T-helper 1 cell (primary cell): ENCODE measurements at places on chromosomes 7 and 10.

GRCh38 chr7:151013733-151014497 is 10.4 kb downstream of the ATG9B start:
- DNase-seq, result peak; percentile 97

GRCh38 chr7:68699090-68699711 is 899.1 kb upstream of the AUTS2 start:
- DNase-seq, result no peak

DNA sequence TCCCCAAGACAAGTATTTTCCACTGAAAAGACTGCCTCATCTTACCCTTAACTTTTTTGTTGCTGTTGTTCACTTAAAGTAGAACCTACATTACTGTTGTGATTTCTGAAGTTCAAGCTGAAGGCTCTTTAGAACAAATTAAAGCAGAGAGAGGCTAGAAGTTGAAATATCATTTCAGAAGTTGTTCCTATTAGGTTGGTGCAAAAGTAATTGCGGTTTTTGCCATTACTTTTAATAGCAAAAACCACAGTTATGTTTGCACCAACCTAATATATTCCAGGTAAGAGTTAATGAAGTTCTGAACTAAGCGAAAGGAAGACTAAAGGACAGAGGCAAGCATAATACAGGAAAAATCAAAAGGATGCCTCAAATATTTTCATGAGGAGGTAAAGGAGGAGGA is 153.7 kb downstream of the CACNA2D1 start:
- DNase-seq, result no peak

GRCh38 chr7:68679459-68680234 is 918.6 kb upstream of the AUTS2 start:
- DNase-seq, result no peak

- DNase-seq, result no peak
These were observed 91.4 kb upstream of the CYP26C1 start for GRCh38 chr10:92969151-92969550.

DNA sequence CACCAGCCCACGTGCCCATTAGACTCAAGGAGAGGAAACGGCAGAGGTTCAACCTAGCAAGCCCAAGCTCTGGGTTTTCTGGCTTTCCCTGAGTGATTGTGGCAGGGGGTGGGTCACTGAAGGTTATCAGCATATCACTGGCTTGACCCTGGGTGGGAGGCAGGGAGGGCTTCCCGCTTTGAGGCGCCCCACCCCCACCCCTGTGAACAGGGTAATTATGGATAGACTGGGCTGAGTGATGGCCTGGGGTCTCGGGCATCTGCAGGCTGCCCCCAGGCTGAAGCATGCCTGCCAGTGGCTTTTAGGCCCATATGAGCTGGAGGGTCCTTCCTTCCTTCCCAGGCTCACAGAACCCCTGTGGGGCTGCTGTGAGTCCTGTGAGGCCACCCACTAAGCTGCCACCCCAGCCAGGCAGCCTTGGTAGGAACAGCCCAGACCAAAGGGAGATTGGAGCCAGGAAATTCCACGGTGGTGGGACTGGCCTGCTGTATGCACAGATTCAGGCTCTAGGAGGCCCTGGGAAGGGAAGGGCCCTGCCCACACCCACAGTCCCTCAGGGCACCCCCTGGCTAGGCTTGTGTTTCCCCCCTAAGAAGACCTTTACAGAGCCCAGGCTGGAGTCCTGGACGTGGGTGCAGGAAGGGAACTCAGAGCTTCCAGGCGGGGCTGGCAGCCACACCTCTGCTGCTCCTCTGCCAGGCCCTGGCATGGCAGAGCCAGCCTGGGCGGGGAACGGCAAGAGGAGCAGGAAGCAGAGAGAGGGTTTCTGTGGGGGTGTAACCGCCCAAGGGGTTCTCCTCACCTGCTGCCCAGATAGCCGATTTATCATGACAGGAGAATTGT is 33.1 kb downstream of the GPRIN2 start:
- DNase-seq, result no peak

- no peak for DNase-seq
These were observed 3.5 kb downstream of the AQP1 start for GRCh38 chr7:30915005-30915601.

DNA sequence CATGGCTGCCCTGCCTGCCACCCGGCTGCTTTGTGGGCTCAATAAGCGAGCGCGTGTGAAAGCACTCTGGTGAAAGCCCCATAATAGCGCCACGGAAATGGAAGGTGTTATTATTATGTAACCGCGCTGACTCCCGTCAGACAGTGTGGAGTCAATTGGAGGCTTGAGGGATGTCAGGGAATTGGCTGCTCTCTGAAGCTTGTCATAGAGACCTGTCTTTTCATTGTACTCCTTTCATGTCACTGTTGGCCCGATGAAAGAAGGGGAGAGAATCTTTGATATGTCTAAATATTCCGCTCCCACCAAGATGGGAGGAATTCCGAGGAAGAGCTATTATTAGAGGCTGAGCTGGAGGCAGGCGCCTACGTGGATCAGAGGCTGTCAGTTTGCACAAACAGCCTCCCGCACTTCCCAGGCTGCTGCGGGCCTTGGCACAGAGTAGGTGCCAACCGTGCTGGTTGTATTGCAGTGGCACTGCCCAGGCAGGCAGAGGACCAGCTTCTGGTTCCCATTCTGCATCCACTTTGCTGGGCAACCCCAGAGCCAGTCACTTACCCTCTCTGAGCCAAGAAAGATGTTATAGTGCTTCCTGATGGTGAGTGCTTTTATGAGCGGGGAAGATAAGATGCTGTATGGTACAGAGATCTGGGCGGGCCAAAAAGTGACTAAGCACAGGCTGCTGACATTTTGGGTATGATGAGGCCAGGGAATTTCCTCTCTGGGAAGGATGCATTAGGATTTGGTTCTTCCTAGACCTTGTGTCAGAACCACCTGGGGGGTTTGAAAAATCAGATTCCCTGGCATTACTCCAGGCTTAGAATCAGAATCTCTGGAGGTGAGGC is 151.4 kb downstream of the RPS24 start:
- DNase-seq, result no peak

DNA sequence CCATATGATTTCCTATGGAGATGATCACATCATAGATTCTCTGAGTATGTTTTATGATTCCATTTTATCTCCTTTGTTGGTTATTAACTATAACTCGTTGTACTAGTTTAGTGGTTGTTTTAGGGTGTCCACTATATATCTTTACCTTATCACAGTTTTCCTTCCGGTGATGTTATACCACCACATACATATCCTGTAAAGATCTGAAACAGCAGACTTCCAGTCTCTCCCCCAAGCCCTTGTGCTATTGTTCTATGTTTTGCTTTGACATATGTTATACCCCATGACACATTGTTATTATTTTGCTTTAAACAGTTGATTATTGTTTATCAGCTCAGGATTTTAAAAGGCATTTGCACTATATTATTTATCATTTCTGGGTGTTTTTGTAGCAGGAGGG is 7.3 kb downstream of the IL15RA start:
- no peak for DNase-seq

GRCh38 chr10:123470336-123470921 is 195.7 kb upstream of the GPR26 start:
- DNase-seq, result no peak

DNA sequence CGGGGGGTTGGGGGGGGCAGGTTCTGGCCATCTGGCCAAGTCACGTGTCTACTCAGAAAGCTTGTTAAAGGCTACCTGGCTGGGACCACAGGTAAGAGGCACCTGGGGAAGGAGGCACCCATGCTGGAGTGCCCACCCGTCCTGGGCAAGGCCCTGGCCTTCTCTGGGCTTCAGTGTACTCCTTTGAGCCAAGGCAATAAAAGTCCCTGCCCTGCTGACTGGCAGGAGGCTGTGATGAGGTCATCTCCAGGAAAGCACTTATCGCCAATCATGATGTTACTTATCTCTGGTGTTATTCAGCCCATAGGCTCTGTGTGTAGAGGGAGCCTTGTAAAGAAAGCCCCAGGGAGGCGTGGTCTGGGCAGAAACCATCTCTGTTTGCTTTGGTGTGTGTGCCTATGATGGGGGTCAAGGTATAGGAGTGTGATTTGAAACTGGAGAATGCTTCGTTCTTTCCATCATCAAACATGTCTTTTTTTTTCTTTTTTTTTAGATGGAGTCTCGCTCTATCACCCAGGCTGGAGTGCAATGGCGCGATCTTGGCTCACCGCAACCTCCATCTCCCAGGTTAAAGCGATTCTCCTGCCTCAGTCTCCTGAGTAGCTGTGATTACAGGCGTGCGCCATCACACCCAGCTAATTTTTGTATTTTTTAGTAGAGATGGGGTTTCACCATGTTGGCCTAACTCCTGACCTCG is 2.5 kb upstream of the CLDN4 start:
- no peak for DNase-seq

- DNase-seq, result peak; percentile 17
These were observed 11.8 kb downstream of the NT5C3A start for GRCh38 chr7:33050535-33051318.

DNA sequence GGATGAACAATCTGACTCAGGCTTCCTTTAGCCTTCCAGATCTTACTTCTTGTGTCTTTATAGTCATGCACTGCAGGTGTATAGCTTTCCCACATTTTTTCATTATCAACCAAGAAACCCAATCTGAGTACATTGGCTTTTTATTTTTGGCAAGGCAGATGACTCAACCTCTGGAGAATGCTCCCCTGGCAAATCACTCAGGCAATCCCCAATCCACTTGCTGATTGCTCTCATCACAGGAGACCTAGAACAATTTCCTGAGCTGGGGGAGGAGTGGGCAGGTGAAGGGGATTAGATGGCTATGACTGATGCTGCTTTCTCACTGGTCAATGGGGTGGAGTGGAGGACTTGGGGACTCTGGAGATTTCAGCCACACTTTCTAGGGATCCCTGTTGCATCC is 134.4 kb downstream of the SLC16A9 start:
- DNase-seq, result no peak

DNA sequence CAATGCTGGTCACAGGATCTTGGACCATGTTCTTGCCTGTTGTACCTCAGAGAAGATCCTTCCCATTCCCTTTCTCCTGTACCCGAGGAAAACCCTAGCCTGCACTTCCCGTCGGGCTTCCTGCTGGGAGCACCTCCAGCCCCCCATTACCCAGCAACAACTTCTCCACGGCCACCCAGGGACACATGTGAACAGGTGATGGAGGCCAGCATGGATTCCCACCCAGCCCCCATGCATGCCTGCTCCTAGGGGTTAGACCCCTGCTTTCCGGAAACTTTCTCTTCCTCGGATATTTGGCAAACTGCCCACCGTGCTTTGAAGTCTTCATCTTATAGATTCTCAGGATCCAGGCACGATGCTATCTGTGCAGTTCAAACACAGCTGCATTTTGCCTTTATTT is 67.3 kb downstream of the CALML3 start:
- no peak for DNase-seq

DNA sequence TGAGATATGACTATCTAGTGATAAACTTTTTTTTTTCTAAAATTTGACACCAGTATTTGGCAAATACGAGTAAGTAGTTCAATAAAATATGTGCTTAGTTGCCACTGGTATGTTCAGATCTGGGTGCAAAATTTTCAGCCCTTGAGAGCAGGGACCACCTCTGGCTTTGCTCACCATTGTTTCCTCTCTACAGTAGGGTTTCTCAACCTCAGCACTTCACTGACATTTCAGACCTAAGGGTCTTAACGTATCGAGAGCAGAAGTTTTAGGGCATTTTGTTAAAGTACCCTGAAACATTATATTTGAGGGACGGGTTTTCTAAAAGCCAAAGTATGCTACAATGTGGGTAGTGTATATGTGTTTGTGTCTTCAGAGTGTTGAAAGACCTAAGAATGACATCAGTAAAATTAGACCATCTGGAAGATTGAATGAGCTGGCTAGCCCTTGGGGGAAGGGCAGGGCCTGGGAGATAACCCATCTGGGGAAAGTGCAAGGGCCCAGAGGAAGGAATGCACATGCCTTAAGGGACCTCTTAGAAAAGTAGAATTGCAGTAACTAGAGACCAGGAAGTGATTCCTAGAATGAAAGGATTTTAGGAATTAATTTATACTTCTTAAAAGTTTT is 11.8 kb downstream of the BZW2 start:
- DNase-seq, result no peak

- DNase-seq, result no peak
These were observed 94.3 kb downstream of the CFAP58 start for GRCh38 chr10:104447906-104448305.

GRCh38 chr7:16668049-16668858 is 22.3 kb downstream of the BZW2 start:
- DNase-seq, result no peak

DNA sequence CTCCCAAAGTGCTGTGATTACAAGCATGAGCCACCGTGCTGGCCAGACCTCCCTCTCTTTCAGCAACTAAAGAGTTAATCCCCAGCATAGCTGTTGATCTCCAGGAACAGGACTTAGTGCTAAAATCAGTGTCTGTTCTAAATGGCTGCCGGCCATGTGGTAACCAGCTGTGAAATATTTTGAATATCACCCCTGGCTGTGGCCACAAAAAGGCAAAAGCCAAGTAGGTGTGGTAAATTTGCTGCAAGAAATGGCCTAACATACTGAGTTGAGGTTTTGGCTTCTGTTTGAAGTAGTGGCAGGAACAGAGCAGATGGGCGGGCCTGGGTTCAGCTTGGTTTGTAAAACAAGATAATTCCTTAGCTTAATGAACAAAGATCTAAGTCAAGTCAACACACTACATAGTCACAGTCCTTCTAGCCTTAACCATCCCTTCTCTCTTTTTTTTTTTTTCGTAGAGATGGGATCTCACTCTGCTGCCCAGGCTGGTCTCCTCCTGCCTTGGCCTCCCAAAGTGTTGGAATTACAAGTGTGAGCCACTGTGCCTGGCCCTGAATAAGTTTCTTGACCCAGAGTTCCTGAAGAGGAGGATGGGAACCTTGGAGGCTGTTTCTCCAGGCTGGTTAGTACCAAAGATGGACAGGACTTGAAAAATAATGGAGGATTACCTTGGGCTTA is 22.7 kb upstream of the AGFG2 start:
- DNase-seq, result peak; percentile 11

DNA sequence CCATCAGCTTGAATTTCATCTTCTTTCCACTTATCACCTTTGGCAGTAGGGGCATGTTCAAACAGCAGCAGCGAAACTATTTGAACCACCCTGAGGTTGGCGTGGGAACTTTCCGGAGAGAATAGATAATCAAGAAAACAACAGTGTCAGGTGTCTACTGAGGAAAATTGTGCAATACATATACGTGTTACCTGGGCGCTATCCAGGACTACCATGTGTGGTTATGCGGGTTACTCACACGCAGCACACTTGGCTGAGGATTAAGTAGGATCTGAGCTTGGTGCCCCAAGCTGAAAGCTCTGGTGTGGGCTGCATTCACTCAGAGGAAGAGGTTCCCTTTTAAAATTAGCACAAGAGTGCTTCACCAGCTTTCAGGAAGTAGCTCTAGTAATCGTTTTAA is 8.8 kb upstream of the ABI1 start:
- no peak for DNase-seq

DNA sequence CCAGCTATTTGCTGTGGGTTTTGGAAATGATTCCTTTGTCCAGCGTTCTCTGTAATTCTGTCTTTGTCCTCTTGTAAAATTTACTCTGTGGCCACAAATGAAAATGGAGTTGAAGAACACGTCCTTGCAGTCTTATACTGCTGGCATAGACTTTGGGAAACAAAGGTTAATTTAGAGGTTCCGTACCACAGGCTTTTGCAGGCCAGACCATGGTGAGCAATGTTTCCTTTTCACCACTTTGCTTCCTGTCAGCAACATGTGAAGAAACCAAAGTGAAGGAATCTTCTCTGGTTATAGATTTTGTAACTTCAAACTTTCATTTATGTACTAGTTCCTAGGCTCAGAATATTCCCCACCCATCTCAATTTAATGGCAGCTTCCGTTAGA is 488.5 kb downstream of the MDFIC start:
- DNase-seq, result no peak

GRCh38 chr7:159218170-159218569 is 73.5 kb upstream of the VIPR2 start:
- DNase-seq, result no peak
